ENCODE measurements at places on chromosomes 6 and 20.

GRCh38 chr6:116127771-116128493 is 2.0 kb upstream of the COL10A1 start:
- peak; percentile 37 for DNase-seq

DNA sequence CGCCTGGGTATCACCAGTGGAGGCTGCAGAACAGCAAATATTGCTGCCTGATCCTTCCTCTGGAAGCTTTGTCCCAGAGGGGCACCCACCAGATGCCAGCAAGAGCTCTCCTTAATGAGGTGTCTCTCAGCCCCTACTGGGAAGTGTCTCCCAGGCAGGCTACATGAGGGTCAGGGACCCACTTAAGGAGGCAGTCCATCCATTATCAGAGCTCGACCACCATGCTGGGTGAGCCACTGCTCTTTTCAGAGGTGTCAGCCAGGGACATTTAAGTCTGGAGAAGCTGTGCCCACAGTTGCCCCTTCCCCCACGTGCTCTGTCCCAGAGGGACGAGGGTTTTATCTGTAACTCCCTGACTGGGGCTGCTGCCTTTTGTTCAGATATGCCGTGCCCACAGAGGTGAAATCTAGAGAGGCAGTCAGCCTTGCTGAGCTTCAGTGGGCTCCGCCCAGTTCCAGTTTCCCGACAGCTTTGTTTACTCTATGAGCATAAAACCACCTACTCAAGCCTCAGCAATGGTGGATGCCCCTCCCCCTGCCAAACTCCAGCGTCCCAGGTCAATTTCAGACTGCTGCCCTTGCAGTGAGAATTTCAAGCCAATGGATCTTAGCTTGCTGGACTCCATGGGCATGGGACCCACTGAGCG is 25.9 kb upstream of the AIG1 start:
- DNase-seq: no peak

DNA sequence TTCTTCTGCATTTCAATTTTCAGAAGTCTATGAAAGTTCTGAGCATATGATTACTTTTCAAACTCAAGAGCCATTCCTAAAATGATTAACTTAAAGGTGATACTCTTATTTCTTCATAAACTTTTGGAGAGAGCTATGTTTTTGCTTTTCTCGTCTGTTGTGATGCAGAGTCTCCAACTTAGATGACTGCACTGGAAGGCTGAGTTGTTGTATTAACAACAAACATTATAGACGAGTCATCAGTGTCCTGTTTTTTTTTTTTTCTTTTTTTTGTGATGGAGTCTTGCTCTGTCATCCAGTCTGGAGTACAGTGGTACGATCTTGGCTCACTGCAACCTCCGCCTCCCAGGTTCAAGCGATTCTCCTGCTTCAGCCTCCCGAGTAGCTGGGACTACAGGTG is 101.9 kb downstream of the CD109 start:
- DNase-seq: no peak

GRCh38 chr6:167350275-167350696 is 25.4 kb downstream of the TTLL2 start:
- no peak for DNase-seq

- DNase-seq: no peak
These were observed 36.0 kb upstream of the IRF4 start for GRCh38 chr6:355373-356208.

GRCh38 chr6:33740204-33740608 is 6.5 kb downstream of the IP6K3 start:
- DNase-seq: peak; percentile 32

- peak; percentile 56 for DNase-seq
These were observed 531.9 kb upstream of the MAN1A1 start for GRCh38 chr6:119881416-119881815.

GRCh38 chr6:84272298-84272697 is 44.9 kb upstream of the CEP162 start:
- DNase-seq: no peak

DNA sequence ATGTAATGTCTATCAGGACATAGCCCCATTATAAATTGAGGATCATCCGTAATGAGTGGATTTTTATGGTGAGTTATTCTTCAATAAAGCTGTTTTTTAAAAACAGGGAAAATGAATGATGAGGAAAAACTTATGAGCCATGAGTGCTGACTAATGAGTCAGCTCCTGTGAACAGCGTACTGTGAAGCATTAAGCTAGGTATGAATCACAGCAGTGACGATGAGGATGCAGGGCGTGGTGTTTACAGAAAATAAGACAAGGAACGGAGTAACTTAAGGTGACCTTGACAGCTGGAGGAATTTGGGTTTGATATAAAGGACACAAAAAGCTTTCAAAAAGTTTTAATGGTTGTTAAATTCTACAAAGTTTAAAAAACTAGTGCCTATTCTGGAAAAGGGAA is 96.3 kb downstream of the FOXF2 start:
- DNase-seq: peak; percentile 89

DNA sequence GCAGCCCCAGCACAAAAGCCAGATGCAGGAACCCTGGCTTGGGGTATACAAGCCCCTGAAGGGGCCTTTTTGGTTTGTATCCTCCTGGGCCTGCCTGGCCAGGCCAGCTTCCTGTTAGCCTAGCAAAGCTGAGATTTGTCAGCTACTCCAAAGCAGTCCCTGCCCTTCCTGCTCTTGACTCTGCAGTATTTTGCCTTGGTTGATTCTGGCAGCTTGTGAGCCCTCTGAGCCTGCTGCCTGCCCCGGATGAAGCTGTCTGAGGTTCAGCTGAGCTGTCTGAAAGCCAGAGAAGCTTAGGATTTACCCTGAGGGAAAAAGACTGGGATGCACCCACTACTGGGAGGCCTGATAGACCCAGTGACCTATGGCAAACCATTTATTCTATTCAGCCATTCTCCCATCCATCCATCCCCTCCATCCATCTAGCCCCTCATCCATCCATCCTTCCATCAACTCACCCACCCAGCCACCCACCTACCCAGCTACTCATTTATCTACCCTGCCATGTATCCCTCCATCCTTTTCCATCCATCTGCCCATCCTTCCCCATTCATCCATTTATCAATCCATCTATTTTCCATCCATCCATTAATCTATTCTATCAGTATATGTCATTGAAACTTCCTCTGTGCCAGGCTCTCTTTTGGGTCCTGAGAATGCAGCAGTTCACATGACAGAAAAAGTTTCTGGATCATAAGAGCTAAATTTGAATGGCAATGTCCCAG is 307.5 kb downstream of the DHX35 start:
- DNase-seq: no peak
